ENCODE measurements at places on chromosomes 11 and 22.

DNA sequence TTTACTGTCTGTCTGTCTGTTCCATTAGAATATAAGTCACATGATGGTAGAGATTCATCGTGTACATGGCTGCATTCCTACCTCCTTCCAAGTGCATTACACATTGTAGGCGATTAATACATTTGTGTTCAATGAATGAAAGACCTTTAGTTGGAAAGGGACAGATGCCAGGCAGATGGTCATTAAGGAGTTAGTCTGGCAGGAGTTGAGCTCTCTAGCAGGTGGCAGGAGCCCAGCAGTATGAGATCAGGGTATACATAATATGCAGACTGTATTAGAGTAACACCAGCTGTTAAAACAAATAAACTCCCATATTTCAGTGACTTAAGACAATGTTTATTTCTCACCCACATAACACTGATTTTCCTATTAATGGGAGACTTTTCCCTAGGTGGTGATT lies 147.7 kb upstream of the LARGE1 start:
- no peak for DNase-seq

DNA sequence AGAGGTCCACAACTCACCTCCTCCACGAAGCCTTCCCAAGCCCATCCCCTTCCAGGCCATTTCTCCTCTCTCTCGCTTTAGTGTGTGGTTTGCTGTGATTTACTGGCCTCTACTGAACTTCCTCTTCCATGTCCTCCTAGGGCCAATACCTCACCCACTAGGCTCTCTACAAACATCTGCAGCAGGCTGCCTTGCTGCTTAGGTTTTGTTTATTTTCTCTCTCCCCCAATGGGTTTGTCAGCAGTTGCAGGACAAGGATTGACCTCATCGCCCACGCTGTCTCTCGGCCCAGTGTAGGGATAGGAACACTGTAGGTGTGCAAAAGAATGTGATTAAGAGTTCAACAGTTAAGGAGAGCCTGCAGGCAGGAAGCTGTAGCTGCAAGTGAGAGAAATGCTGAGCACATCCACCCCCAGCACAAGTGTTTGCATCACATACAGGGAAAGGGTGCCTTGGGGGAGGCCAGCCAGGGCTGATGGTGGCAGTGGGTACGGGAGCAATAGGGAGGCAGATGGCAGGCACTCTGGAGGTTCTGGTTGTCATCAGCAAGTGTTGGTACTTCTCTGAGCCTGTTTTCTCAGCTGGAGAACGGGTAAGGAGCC lies 1.4 kb downstream of the PC start:
- DNase-seq: no peak

DNA sequence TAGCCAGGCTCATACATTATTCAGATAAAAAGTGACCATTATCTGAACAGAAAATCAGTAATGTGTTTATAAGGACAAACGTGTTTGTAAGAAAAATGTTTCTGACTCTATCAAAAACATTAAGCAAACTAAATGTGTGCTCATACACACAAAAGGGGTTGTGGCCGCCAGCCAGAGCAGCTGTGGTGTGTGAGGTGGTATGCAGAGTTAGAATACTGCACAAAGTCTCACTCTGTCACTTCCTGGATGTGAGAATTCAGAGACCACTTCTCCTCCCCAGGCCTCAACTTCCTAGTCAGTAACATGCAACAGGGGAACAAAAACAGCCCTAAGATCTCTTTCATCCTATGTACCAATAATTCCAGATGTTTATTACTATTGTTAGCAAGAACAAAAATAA lies 9.4 kb downstream of the OR5B21 start:
- DNase-seq: no peak

DNA sequence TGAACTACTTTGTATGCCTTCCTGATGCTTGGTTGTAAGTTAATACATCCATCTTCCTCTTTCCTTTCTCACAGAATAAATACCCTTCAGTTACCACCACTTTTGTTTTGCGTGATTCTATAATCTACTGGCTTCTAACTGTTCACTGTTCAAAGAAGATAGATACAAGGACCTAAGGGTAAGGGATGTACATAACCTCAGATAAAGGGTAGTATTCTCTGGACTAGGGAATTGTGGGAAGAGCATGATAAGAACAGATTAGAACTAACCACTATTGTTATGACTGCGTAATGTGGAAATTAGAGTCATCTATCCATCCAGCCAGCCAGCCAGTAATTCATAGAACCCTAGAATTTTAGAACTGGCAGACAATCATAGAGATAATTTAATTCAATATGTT lies 36.4 kb downstream of the MAP6 start:
- no peak for DNase-seq

- DNase-seq: peak; percentile 60
Measured at GRCh38 chr11:60363542-60364470, 14.5 kb upstream of the MS4A7 start.

DNA sequence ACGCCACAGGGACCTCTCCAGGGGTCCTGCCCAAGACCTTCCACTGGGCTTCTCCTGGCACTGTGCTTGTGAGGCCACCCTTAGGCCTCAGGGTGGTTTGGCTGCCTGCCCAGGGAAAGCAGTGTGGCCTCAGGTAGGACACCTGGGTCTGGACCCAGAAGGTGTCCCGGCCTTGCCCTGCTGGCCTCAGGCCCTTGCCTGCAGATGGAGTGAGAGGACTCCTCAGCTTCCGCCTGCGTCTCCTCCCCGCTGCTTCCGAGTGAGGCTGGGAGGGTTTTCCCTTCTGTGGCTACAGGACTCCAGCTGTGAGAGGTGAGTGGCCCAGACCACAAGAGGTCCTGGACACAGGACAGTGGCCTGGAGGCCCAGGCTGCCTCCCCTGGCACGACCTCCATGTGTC lies 60.4 kb downstream of the WNT7B start:
- no peak for DNase-seq

DNA sequence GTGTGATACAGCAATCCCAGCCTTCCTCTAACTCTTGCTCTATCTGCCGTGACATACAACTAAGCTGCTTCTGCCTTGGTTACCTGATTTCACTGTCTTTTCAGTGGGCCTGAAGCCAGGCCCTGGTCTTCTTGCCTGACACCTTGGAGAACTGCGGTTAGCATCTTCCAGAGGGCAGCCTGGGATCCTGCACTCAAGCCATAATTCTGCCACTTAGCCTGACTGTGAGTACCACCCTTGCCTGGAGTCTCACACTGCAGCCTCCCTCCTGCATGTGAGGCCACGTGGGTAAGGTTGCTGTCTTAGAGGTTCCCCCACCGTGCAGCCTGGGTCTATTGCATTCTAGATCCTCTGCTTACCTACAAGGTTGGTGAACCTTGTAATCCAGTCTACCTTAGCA lies 35.8 kb downstream of the USP35 start:
- no peak for DNase-seq

GRCh38 chr11:41283191-41283930 lies 176.1 kb downstream of the LRRC4C start:
- no peak for DNase-seq

DNA sequence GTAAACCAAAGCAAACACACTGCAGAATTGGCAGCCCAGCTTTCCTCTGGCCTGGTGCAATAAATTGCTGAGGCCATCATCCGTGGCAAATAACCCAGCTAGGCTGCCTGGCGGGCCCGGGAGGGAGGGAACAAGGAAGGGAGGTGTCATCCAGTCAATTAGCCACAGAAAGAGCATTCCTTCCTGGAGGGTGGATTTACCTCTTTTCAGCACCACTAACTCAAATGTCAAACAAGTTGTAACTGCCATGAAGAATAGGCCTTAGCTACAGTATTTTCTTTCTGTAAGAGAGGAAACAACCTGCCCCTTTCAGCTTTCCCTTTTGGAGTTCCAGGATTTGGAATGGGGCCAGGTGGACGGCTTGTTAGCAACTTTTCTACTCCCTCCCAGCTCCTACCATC lies 163.8 kb upstream of the BDNF start:
- DNase-seq: no peak

DNA sequence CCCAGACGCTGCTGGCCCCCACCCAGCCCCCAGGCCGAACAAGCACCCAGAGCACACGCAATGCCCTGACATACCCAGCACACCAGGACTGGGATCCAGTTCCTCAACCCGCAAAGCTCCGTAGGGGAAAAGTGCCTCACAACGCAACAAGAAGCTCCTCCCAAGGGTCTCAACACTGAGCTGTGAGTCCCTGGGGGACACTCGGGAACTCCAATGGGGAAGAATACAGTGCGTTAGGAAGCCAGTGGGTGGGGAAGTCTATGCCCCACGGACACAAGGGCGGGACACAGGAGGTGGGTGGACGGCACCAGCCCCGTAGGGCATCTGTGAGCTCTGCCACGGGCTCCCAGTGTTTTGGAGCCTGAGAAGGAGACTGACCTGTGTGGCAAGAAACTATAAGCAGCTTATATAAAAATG lies 1.6 kb downstream of the DEAF1 start:
- no peak for DNase-seq

DNA sequence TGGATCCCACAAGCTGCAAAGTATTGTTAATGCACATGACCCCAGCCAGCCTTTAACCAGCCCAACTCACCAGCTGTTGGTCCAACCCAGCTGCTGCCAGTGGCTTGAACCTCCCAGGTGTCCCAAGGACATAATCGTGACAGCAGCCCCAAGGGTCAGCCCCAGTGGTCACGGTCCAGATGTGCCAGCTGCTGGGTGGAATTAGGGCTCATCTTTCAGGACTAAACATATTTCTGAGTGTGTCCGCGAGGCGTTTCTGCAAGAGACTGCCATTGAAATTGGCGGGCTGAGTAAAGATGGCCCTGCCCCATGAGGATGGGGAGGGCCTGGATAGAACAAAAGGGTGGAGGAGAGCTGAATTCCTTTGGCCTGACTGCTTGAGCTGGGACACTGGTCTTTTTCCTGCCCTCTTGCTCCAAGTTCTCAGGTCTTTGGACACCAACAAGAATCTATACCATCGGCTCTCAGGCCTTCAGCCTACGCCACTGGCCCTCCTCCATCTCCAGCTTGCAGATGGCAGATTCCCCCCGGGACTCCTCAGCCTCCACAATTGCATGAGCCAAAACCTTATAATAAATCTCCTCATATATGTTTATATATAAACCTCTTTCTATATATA lies 240.2 kb downstream of the MN1 start:
- DNase-seq: no peak

- DNase-seq: no peak
Measured at GRCh38 chr11:72578051-72578450, 96.2 kb downstream of the PDE2A start.

- peak; percentile 79 for DNase-seq
Measured at GRCh38 chr11:6667733-6668374, 12.2 kb upstream of the DCHS1 start.

DNA sequence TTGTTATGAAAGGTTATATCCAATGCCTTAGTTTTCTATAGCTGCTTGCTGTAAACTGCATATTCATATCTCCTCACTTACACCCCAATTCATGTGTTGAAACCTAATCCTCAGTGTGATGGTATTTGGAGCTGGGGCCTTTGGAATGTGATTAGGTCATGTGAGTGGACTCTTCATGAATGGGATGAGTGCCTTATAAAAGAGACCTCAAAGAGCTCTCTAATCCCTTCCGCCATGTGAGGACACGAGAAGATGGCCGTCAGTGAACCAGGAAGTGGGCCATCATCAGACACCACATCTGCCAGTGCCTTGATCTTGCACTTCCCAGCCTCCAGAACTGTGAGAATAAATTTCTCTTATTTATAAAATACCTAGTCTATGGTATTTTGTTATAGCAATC lies 79.3 kb downstream of the CYP2R1 start:
- no peak for DNase-seq

DNA sequence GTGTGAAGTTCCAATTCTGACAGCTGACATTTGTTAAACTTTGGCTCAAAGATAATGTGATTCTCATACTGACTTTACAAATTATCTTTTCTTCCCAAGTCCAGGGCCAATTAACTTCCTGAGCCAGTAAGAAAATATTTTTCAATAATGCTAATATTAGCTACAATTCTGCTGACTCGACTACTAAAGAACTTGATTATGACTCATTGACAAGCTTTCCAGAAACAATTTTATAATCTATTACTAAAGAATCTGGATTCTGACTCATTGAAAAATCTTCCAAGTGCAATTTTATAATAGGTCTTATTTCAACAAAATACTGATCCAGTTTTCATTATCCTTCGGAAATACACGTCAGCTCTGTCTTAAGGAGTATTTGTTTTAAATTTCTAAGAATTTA lies 12.9 kb upstream of the XKR3 start:
- DNase-seq: no peak

DNA sequence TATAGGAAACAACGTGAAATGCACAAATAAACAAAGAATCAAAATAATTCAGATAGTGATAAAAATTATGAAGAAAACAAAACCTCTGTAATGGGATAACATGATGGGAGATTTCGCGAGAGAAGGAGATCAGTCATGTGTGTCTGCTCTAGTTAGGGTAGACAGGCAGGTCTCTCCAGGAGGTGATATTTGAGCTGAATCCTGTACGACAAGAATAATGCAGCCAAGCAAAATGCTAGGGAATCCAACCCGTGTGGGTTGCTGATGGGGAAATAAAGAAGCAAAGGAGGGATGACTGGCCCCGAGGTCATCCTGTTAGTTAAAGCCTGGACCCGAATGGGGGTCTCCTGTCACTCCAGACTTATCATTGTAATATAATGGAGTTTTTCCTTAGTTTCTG lies 16.0 kb downstream of the MAML2 start:
- no peak for DNase-seq

Data from CD4-positive, alpha-beta T cell treated with Interleukin-1 beta for 1 hour (primary cell).